ENCODE measurements at places on chromosomes 5 and 9.

- DNase-seq, result no peak
Observed at GRCh38 chr9:37902131-37902530, 1.8 kb downstream of the SLC25A51 start.

- peak; percentile 51 for DNase-seq
Observed at GRCh38 chr9:125119643-125120286, 23.6 kb downstream of the SCAI start.

- DNase-seq, result peak; percentile 50
Observed at GRCh38 chr5:43191740-43192557, at the start of gene NIM1K. NIM1K (plus strand) TSS chr5:43192225; CDS start chr5:43245776, 53,551 bp downstream.

GRCh38 chr9:81427870-81428269 is 261.5 kb downstream of the TLE1 start:
- DNase-seq, result no peak

GRCh38 chr9:109903515-109904138 is 123.6 kb downstream of the PALM2AKAP2 start:
- peak; percentile 68 for DNase-seq

DNA sequence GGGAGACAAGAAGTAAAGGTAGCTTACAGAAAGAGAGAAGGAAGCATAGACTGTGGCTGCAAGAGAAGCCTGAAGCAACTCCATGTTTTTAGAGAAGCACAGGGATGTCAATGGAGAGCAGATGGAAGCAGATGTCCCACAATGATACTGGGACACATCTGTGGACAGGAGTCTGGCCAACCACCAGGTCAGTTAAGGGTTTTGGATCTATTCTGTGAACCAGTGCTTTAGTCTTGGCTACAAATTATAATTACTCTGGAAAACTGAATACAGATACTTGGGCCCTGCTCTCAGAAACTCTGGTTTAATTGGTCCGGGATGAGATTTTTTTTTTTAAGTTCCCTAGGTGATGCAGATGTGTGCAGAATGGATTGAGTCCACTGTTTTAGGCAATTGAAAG is 592.8 kb downstream of the CSNK1G3 start:
- no peak for DNase-seq

GRCh38 chr5:164139423-164139822 is 634.0 kb downstream of the MAT2B start:
- no peak for DNase-seq

GRCh38 chr9:70400107-70400892 is 14.2 kb downstream of the KLF9 start:
- no peak for DNase-seq

GRCh38 chr9:89903141-89903475 is 298.3 kb downstream of the GADD45G start:
- DNase-seq, result no peak

DNA sequence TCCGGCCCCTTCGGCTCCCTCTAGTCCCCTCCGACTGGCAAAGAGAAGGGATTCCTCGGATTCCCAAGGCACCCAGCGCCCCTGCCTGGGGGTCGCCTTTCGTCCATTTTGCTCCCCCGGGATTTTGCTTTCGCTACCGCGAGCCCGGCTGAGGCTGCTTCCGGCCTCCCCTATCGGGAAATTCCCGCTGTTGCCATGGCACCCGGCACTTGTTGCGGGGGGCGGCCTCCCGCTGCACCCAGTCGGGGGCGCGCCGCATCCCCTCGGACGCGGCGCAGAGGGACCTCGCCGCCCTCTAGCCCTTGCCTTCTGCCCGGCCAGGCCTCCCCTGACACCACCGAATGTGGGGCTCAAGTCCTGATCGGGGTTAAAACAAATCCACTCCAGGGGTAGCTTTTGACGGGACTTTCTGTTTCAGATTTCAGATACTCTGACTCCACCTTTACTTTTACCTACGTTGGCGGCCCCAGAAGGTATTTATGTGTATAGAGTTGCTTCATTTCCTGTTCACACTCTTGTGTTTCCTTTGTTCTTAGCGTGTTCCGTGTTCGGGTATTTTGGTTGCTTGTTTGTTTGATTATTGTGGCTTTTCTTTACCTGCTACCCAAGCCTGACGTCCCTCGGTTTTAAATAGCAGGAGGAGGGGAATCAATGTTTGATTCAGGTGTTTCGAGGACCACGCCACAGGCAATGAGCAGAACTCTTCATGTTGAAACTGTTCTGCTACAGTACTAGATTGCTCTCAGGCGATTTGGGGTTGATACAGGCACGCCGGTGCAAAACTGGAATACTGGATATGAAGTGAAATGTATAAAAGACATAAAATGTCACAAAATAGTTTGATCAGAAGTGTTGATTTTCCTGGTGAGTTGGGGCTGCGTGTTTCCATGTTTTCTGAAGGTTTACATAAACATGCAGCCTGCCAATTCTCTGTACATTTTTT is 1.5 kb downstream of the PARP8 start:
- DNase-seq, result peak; percentile 26

DNA sequence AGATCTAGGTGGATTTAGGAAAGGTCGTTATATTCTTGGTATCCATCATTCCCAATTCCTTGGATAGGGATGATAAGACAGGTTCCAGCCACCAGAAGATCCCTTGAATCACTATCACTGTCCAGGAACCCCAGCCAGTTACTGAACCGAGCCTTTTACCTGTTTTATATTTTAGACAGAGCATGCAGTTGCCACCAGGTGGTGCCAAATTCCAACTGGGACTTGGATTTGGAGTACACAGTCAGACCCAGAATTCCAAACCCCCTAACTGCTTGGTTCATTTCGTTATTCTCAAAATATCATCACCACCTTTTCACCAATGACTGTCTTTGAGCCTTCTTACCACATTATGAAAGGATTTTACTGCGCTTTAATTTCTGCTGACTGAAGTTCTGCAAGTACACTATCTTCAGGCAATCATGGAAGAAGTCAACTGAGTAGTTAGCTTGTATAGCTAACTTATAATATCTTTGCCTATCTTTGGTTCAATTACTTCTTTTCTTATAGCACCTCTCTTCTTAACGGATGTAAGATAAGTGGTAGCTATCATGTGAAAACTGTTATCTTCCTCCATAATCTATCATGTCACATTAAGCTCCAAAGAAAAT is 191.8 kb downstream of the PRR16 start:
- no peak for DNase-seq

GRCh38 chr9:5843794-5844471 is 11.0 kb upstream of the ERMP1 start:
- peak; percentile 12 for DNase-seq

DNA sequence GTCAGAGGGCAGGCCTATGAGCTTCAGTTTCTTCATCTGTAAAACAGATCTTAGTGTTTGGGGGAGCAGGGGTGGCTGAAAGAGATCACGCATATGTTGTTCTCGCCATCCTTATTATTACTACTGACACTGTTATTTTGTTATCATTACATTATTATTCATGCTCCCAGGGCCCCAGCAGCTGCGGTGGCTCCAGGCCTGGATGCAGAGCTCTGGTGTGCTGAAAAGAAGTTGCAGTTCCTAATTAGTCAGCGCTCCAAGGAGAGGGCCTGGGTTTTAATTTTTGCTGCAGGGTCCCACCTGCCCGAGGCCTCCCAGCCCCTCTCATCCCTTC is 19.5 kb downstream of the CXXC5 start:
- no peak for DNase-seq

GRCh38 chr5:111337133-111337532 is 112.9 kb downstream of the CAMK4 start:
- no peak for DNase-seq

DNA sequence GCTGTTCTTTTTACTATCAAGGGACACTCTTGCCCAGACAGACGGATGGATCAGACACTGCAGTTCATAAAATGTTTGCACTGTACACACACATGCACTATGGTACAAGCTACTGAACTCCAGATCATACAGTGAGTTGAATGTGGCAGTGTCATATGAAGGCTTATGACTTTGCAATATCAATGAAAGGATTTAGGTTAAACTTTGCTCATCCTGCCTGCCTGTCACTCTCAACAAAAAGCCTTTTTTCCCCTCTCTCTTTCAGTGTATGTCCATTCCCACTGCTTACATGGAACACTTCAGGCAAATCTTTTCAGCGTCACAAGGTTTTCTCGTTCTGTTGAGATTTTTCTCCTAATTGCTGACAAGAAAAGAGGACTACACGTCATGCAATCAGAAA is 97.4 kb downstream of the BNC2 start:
- no peak for DNase-seq

- DNase-seq, result peak; percentile 68
Observed at GRCh38 chr9:4297151-4297785, 2.6 kb downstream of the GLIS3 start.

GRCh38 chr5:143267186-143267585 is 136.3 kb downstream of the NR3C1 start:
- DNase-seq, result no peak

DNA sequence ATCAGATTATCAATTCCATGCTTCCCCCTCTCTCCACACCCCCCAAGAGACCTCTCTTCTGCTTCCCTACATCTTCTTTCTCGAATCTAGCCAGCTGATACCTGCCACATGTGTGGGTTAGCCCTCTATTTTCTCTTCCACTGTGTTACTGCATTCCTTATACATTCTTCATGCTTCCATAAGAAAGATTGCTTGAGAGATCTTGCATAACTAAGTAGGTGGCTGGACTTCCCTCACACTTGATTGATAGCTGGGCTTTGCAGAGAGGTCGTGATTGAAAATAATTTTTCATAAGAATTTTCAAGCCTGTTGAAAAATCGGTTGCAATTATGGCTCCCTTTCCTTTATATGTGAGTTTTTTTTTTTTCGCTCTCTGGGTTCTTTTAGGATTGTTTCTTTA is 33.0 kb upstream of the PANK3 start:
- DNase-seq, result no peak

DNA sequence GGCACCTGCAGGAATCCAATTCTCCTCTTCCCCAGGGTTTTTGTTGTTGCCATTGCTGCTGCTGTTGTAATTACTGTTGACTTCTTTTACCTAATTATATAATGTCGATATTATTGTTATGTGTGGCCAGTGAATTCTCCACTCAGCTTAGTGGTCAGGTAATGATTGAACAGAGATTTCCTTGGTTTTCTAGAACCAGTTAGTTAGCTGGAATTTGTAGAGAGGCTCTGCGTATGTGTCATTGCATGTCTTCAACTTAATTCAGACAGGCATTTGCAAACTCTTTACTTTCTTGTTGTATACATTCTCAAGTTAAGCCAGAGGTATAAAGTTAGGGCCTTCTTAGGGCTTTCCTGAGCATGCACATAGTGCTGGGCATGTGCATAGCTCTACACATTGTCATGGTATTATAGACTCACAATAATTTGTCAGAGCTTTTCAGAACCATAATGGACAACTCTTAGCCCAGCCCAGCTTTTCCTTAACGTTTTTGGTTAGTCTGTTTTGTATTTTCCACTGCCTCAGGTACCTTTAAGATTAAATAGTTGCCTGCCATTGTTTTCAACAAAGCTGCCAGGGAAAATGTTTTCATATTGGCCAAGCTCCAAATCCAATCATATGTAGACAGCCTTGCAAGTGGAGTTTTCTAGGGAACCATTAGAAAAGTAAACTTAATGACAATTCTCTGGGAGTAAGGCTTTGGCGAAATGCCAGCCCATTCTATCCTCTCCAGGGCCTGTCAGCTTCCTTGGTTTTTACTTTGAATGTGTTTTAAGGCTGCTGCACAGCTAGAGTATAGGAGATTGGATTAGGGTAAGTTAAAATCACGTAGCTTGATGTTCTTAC is 68.1 kb downstream of the UBE2R2 start:
- no peak for DNase-seq

DNA sequence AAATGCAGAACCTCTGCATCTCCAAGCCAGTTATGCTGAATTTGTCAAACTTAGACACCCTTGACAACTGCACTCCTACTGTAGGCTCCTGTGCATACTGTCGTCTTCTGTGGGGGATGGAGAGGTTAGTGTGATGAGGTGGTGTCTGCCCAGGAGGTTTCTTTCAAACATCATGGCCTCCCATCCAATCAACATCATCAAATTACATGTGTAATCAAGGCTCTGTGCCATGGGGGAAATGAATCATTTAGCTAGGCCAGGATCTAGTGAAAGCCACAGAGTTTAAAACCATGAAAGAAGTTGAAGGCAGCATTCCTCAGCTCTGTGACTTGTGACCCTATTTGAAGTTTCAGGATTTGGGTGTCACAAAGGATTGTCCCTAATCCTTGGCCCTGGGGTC is 240.6 kb downstream of the MARCHF11 start:
- peak; percentile 93 for DNase-seq

DNA sequence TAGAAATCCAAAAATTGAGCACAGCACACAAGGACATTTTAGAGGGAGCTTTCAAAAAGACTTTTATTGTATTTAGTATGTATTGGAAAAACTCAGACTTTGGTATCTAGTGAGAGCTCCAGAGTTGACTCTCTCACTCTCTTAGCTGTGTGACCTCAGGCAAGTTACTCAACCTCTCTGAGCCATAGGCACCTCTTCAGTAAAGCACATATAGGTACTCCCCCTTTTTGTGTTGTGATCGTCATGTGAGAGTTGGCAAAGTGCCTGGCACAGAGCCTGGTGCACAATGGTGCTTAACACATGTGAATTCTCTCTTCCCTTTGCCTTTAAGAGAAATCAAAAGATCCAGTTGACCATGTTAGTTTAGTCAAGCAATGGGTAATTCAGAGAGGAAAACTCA is 186.2 kb downstream of the TMEM38B start:
- no peak for DNase-seq

DNA sequence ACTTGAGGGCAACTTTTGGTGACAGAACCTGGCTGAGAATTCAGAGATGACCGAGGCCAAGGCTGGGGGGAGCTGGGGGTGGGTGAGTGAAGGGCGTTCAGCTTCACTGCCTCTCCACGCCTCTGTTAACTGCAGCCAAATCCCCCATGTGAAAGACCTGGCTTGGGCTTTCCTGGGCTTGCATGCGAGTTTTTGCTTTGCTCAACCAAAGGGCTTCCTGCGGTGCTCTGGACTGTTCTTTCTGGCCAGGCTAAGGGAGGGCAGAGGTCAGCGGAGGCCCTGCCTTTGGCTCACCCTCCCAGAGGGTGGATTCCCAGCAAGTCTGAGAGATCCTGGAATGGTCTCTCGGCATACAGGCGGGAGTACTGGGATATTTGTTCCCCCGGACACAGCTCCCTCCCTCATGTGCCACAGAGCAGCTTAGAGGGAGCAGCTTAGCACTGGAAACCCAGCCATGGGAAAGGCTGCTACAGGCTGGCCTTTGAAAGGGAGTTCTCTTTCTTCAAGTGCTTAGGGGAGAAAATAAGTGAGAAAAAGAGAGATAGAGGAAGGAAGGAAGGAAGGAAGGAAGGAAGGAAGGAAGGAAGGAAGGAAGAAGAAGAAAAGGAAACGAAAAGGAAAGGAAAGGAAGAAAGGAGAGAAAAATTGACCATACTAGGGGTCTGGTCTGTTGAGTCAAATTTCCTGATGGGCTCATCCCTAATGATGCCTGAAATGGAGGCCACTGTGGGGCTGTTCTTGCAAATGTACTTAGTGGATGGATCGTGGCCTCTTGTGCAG is 158.8 kb downstream of the FGF18 start:
- no peak for DNase-seq

DNA sequence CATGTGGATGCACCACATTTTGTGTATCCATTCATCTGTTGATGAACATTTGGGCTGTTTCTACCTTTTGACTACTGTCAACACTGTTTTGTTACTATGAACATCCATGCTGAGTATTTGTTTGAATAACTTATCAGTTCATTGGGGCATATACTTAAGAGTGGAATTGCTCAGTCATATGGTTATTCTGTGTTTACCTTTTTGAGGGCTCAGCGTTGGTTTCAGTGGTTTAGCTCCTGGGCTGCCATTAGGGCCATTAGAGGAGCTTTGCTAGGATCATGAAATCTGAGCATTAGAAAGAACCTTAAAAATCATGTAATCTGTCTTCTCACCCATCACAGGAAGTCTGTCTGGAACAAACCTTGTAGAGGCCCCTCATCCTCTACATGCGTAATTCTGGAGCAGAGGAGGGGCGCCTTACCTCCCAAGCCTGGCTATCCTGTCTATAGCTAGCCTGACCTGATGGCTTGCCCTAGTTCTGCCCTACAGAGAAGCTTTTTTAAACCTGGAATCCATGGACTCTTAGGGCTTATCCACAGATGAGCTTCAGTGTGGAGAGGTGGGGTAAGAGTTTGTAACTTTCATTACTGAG is 92.9 kb downstream of the PDZD2 start:
- no peak for DNase-seq

Measured in AG08395 (cell line).